Neural progenitor cell (in vitro differentiated cells): ENCODE measurements at places on chromosomes 2 and 18. TPM values are rescaled to one million over a fixed set of nuclear protein-coding genes. Genes with fewer than 3 reads are reported as not detected.

PRSS56 gene
- not detected in 2 replicates for total RNA-seq

MDH1B gene
- total RNA-seq = 3.7 and 3.9 TPM in 2 replicates

REG1B gene
- total RNA-seq = not detected in 2 replicates

UGT1A4 gene
- total RNA-seq = not detected in 2 replicates

AQP12B gene
- not detected in 2 replicates for total RNA-seq

TMEM178A gene
- total RNA-seq = 11.8 and 19.2 TPM in 2 replicates

GRCh38 chr2:20580690-20581437, 70.0 kb downstream of the HS1BP3 start:
- H3K4me1 ChIP-seq = peaks cover 10% of the 10 kb centered on the region
- DNase-seq = no peak
- no peaks in the 10 kb centered on the region for H3K36me3 ChIP-seq
- H3K4me3 ChIP-seq = no peak overlapping the region
- H3K27ac ChIP-seq = no peak overlapping the region
- no peaks in the 10 kb centered on the region for H3K27me3 ChIP-seq

DNA sequence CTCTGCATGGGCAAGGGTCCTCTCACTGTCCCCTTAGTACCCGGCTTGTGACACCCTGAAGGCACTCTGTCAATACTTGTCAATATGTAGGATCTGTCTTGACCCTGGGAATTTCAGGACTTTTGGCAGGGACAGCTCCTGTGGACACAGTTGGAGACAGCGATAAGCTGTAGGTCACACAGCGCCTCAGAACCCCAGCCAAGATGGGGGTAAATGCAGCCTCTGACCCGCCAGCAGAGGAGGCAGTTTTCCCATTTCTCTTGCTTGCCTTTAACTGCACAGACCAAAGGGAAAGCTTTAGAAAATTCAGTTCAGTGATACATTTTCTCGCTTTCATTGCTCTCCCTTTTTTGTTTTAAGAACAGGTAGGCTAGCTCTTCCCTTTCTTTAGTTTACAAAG, 54.8 kb upstream of the KLHL29 start:
- no peaks in the 10 kb centered on the region for H3K36me3 ChIP-seq
- DNase-seq = peak; percentile 85
- no peak overlapping the region for H3K4me3 ChIP-seq
- no peak overlapping the region for H3K27ac ChIP-seq
- H3K4me1 ChIP-seq = peaks cover 8% of the 10 kb centered on the region

DNA sequence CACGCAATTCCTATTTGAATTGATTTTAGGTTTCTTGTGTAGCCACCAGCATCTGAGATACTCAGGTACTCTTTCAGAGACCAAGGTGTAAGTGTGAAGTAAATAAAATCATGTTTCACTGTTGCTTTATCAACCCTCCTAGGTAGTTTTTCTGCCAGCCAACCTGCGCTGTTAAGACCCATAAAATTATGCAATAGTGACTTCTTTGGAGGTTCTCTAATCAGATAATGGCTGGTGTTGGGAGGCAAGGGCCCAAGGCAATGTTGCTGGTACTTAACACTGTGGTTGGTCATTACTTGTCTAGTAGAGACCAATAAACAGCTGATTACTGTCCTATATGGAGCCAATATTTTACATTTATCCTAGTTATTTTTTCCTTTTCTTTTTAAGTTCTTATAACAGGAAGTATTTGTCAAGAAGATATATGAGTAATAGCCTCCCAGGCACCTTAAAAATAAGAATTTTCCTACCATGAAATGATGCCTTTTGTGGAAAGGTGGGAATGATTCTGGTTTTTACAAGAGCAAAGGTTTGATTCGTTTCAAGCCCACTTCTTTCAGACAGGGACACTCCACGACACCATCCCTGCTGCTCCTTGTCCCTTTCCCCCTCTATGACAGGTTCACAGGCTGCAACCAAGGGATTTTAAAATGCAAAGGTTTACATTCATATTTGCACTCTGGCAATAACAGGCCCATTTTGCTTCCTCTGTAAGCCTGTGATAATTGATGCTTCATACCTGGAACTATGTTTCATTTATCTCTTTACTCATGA, 259.3 kb downstream of the MEIS1 start:
- H3K4me1 ChIP-seq = peaks cover 30% of the 10 kb centered on the region
- no peak overlapping the region for H3K4me3 ChIP-seq
- H3K27me3 ChIP-seq = no peaks in the 10 kb centered on the region
- no peak for DNase-seq
- H3K27ac ChIP-seq = no peak overlapping the region

GRCh38 chr2:201018636-201019035, 52.8 kb downstream of the HYCC2 start:
- no peaks in the 10 kb centered on the region for H3K4me1 ChIP-seq
- H3K27ac ChIP-seq = no peak overlapping the region
- H3K36me3 ChIP-seq = no peaks in the 10 kb centered on the region

DNA sequence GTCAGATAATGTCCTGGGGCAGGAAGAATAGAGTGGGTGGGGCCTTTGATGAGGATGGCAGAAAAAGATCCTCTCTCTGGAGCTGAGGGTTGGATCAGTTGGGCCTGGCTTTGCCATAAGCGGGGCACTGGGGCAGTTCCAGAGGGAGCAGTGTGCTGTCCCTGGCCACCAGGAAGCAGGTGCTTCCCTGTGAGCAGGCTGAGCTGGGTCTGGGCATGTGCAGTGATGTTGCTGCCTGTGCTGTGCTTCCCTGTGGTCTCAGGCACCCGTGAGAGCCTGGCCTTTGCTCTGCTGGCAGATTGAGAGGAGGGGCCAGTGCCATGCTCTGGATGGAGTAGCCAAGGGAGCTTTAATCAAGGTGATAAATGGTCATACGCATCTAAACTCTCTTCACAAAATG, 14.6 kb upstream of the NPPC start:
- H3K36me3 ChIP-seq = no peaks in the 10 kb centered on the region
- H3K27me3 ChIP-seq = no peaks in the 10 kb centered on the region
- no peak overlapping the region for H3K4me3 ChIP-seq
- DNase-seq = no peak

GRCh38 chr18:55236150-55236931, 277.1 kb upstream of the CCDC68 start:
- no peaks in the 10 kb centered on the region for H3K4me1 ChIP-seq
- no peak overlapping the region for H3K27ac ChIP-seq
- H3K4me3 ChIP-seq = no peak overlapping the region
- no peaks in the 10 kb centered on the region for H3K27me3 ChIP-seq

DNA sequence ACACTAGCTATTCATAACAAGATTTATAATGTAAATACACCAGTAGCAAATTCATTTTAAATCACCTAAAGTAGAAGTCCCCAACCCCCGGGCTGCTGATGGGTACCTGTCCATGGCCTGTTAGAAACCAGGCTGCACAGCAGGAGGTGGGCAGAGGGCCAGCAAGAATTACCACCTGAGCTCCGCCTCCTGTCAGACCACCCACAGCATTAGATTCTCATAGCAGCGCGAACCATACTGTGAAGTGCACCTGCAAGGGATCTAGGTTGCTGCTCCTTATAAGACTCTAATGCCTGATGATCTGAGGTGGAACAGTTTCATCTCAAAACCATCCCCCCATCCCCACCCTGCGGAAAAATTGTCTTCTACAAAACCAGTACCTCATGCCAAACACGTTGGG, 71.3 kb downstream of the KANSL1L start:
- H3K27me3 ChIP-seq = no peaks in the 10 kb centered on the region
- H3K27ac ChIP-seq = no peak overlapping the region
- DNase-seq = peak; percentile 14
- H3K36me3 ChIP-seq = peaks cover 4% of the 10 kb centered on the region

DNA sequence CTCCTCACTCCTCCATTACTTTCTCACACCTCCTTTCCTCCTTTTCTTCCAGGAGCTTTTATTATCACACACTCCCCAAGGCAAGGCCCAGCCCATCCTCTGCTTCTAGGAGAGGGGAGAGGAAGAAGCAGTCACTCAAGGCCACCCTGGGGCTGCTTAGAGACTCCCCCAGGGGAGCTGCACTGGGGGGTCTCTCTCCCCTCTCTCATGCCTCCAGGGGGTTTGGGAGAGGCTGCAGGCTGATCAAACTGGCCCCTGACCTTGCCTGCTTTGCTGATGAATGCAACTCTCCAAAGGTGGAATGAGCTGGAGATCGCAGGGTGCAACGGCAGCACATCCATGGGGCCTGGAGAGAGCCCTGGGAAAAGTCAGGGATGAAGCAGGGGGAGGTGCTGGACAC, 216.9 kb downstream of the CELF4 start:
- no peaks in the 10 kb centered on the region for H3K4me1 ChIP-seq
- no peaks in the 10 kb centered on the region for H3K27me3 ChIP-seq
- H3K4me3 ChIP-seq = no peak overlapping the region

- DNase-seq = no peak
- no peak overlapping the region for H3K27ac ChIP-seq
- H3K27me3 ChIP-seq = no peaks in the 10 kb centered on the region
These were observed 77.1 kb upstream of the COL3A1 start for GRCh38 chr2:188897096-188897495.

- DNase-seq = no peak
- no peak overlapping the region for H3K27ac ChIP-seq
- H3K4me1 ChIP-seq = no peaks in the 10 kb centered on the region
These were observed 502.2 kb downstream of the NR4A2 start for GRCh38 chr2:155830351-155830750.

DNA sequence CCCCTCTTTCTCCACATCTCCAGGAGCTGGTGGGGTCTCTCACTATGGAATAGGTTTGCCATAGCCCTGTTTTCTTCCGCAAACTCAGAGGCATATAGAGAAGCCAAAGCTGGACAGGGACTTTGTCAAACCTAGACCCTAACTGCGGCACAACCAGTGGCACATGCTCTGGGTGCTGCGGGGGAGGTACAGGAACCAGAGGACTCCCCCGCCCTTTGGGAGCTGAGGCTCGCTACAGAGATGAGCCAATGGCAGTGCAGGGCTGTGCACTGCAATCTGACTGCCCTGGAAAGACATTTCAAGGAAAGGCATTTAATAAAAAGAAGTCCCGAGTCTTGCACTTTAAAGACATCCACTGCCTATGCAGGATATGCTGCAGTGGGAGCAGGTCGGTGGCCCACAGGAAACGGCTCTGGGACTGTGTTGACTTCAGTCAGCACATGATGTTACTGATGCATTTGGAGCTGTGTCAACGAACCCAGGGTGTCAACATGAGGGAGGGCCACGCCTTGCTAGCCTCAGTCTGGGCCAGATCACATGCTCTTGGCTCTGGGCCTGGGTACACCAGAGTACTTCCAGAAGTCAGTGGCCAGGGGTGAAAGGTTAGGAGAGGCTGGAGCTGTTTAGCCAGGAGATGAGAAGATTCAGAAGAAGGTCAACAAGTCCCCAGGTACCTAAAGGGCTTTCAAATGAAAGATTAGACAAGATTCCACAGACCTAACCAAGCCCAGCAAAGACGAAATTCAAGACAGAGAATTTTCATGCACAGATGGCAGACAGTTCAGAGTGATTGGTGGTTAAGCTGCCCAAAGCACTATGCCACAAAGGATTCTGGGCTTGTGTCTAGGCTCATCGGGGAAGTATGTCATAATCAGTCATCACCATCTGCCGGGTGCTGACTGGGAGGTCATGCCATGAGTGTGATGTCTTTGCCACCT, 8.2 kb downstream of the SLC35F6 start:
- H3K36me3 ChIP-seq = no peaks in the 10 kb centered on the region
- no peaks in the 10 kb centered on the region for H3K27me3 ChIP-seq
- H3K4me1 ChIP-seq = peaks cover under 1% of the 10 kb centered on the region
- H3K27ac ChIP-seq = no peak overlapping the region
- H3K4me3 ChIP-seq = no peak overlapping the region

DNA sequence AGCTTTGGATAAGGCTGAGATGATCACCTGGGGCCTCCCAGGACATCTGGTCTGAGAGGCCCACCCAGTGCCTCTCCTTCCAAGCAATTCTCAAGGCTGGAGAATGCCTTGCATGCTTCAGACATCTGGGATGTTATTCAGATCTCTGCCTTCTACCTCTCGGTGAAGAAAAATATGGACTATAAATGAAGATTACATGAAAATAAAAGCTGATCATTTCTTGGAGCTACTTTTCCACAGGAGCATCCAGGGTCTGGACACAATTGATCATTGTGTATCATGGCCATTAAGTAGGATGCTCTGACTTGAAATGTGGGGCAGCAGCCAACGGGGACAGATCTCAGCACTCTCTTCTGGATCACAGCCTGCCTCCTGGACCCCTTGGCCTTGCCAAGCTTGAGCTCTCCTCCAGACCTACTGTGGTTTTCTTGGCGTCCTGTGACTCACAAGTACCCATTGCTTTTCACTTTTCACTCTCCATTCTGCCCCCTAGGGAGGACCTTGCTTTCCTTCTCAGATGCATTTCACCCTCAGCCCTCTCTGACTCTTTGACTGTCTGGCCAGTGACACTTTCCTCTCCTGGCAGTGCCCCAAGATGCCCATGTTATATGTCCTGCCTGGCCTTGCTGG, 203.1 kb downstream of the INSIG2 start:
- no peaks in the 10 kb centered on the region for H3K36me3 ChIP-seq
- H3K27ac ChIP-seq = no peak overlapping the region
- DNase-seq = no peak
- H3K27me3 ChIP-seq = no peaks in the 10 kb centered on the region

DNA sequence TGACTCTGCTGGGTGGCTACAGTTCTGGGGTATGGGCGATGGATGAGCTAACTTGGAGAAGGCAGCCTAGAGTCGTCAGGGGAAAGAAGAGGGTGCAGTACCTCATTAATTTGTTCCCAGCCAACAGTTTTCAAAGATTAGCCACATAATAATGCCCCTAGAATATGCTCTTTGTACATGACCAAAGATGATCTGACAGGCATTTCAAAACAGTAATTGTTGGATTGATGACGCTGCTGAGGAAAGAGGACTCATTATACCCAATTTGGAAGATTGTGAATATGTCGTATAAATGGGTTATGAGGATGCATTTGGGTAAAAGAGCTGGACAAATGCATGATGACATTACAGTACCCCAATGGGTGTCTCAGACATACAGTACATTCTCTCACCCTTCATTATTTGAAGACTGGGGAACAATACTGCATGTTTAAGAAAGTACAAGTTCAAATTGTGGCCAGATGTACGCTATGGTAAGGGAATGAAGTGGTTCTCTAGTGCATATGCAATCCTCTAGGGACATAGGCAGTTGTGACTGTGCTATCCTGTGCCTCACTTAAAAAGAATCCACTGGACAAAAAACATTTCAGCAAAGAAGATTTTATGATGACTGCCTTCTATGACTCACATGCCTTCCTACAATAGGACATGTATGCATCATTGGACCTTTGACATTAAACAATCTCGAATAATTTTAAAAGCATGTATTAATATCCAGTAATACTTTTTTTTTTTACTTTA, 233.2 kb downstream of the CNTNAP5 start:
- H3K27ac ChIP-seq = no peak overlapping the region
- DNase-seq = no peak
- H3K36me3 ChIP-seq = no peaks in the 10 kb centered on the region
- H3K4me1 ChIP-seq = no peaks in the 10 kb centered on the region
